ENCODE measurements at places on chromosomes 1 and 21.

- DNase-seq = no peak
Measured at GRCh38 chr1:21478356-21478755, 30.9 kb upstream of the ALPL start.

DNA sequence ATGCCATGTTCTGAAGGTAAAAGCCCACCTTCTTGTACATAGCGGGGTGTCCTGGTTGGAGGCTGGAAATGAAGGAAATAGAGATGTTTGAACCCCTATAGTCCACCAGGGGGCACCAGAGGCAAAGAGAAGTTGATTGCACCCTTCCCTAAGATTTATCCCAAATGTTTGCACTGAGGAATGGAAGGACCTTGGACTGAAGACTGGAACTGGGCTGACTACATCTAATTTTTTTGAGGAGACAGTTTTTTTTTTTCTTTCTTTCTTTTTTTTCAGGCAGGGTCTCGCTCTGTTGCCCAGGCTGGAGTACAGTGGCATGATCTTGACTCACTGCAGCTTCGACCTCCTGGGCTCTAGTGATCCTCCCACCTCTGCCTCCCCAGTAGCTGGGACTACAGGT is 55.3 kb upstream of the EIF4G3 start:
- DNase-seq = no peak

DNA sequence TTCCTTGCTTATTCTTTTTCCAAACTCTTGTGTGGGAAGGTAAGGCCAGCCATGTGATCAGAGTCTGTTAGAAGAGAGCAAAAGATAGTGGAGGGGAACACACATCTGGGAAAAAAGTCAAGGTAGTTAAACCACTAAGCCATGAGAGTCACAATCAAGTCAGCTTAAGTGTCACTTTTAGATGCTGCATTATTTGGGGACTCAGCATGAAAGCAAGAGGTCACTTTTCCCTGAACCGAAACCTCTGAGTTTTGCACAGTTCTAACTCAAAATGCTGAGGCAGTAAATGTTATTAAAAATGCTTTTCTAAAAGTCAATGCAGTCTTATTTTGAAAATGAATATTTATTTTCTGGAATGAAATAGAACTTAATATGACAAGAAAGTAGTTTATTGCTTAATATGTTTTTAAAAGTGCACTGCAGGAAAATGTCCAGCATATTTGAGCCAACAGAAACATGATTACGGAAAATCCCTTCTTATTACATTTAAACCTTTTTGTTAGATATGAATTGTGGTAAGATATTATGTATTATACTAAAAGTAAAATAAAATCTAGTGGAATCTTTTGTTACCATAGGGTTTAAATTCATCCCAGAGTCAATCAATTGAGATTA is 69.3 kb downstream of the RBM11 start:
- no peak for DNase-seq

DNA sequence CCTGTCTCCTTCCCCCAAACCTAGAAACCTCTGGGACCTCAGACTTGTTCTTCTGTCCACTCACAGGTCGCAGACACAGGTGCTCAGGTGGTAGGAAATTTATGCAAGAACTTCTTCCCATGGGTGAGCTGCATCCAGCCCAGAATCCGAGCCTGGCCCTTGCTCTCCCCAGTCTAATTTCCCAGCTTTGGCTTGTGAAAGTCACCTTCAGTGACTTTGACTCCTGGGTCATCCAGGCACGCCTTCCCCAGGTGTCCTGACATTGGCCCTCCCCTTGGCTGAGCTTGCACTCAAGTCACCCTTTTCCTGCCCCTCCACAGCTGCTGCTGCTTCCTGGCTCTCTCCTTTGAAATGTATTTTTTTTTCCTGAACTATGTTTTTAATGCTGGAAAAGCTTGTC is 6.6 kb downstream of the IPO13 start:
- no peak for DNase-seq

DNA sequence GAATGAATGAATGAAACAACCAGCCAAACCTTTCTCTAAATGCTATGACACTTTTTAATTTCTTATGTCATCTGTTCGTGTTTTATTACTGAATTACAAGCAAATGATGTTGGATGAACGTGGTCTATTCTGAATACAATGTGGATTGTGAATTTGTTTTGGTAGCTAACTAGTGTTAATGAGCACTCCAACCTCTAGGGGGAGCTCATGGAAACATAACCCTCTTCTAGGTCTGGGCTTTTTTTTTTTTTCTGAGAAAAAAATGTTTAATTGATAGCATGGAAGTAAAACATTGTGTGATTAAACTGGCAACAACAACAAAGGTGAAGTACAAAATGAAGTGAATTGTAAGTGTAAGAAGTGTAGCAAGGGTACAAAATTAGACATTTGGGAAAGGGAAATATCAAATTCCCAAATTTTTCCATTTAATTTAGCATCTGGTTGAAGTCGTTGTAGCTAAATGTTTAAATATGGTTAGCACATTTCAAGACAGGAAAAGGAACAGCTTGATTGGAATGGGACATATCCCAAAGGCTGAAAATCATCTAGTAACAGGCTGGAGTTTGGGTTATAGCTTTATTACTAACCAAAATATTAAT is 42.6 kb upstream of the PTGS2 start:
- DNase-seq = no peak

- DNase-seq = no peak
Measured at GRCh38 chr1:230112131-230112701, 45.2 kb downstream of the GALNT2 start.

- DNase-seq = no peak
Measured at GRCh38 chr1:6447818-6448748, 17.9 kb downstream of the TNFRSF25 start.

- DNase-seq = no peak
Measured at GRCh38 chr1:87330057-87330884, 1.6 kb downstream of the LMO4 start.

- no peak for DNase-seq
Measured at GRCh38 chr1:217891966-217892365, 260.8 kb downstream of the SPATA17 start.

DNA sequence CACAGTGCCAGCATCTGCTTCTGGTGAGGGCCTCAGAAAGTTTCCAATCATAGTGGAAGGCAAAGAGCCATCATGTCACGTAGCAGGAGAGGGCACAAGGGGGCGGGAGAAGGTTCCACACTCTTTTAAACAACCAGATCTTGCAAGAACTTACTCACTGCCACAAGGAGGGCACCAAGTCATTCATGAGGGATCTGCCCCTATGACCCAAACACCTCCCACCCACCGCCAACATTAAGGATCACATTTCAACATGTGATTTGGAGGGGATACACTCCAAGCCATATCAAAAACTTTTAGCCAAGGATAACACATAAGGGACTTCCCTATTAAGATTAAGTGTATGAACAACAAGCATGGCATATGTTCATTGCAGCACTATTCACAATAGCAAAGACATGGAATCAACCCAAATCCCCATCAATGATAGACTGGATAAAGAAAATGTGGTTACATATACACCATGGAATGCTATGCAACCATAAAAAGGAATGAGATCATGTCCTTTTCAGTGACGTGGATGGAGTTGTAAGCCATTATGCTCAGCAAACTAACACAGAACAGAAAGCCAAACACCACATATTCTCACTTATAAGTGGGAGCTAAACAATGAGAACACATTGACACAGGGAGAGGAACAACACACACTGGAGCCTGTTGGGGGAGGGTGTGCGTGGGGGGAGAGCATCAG is 19.9 kb upstream of the SLC35F3 start:
- DNase-seq = no peak

DNA sequence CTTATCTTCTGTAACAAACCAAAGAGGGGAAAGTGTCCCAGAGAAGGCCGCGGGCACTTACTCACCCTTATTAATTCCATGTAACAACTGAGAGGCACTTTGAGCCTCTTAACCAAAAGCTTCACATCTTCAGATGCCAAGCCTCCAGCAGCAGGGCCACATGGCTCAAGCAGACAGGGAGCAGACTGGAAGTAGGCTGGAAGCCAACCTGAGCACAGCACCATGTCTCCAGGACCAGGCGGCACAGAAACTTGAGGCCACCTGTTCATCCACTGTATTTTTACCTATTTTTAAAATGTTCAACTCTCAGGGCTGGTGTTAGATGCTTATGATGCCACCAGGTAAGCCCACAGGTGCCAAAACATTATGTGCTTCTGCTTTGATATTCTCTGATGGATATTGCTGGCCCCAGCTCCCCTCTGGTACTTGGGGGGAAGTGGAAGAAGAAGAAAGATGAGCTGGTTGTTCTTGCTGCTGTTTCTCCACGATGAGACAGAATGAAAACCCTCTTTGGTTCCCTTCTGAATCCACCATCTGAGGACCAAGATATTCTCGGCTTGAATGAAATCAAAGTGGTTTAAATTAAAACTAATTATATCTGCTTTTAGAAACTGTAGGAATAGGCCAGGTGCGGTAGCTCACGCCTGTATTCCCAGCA is 30.6 kb upstream of the SDE2 start:
- DNase-seq = no peak

DNA sequence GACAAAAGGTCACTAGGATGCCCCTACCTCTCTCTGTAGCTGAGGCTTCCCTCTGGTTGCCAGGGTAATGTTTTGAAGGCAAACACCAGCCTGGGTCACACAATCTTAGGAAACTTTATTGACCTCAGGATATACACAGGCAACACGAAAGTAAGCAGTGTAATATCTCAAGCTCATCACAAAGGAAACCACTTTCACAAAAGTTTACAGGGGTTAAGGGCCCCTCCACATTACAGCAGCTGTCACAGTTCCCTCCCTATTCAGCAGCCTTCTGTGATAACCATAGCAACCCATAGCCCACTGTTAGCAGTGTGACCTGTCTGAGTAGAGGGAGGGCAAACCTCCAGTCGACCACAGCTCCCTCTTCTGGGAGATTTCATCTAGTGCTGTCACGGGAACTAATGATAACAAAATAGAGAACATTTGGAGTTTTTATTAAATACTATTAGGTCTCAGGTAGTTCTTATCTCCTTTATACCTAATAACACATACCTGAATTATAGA is 149.8 kb downstream of the PTPRC start:
- DNase-seq = no peak

GRCh38 chr21:43021756-43022600 is 47.6 kb downstream of the PKNOX1 start:
- DNase-seq = no peak

DNA sequence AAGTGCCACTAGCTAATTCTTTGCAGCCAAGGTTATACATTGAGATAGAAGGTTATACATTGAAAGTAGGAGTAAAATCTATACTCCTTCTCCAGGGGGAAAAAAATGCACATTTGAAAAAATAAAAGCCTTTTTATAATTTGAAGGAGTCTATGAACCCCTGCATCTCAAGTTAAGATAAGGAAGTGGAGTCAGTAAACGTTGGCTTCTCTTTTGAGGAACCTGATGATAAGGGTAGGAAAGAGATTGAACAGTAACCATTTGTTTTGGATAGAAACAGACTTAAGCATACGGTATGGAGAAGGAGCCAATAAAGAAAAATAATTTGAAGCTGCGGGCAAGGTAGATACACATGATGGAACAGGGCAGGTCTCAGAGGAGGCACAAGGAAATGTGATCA is 64.1 kb downstream of the RPAP2 start:
- no peak for DNase-seq

Data from esophagus squamous epithelium (tissue), 5 donors.